ENCODE measurements at places on chromosomes 12 and 14.

DNA sequence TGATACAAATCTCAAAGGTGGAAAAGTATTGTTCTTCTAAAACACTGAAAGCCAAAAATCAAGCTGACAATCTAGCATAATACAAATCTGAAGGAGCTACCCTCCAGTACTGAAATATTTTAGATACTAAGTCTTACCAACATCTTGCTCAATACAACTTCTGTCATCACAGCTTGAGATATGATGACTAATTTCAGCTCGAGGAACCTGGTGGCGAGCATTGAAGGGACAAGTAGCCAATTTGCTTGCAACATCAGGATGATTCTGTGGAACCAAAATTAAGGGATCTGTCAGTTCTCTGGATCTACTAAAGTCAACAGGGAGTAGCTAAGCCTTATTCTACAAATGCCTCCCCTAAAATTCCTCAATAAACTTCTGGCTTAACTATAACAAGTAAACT lies 10.4 kb downstream of the GTSF1 start:
- DNase-seq = peak; percentile 72

DNA sequence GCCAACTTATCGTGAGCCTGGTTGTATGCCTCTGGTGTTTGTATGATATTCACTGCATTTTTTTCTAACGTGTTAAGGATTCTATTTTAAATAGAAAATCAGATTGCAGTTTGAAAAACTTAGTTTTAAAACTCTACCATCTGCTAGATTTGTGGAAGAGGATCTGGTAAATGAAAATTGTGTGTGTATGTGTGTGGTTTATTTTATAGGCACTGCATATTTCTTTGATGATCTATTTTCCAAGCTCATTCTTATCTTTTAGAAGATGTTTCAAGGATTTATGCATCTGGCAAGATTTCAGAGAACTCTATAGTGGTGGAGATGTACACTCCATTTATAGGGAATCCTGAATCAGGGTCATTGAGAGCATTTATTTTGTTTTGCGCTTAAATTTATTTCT lies 69.8 kb downstream of the HMGA2 start:
- DNase-seq = peak; percentile 74

DNA sequence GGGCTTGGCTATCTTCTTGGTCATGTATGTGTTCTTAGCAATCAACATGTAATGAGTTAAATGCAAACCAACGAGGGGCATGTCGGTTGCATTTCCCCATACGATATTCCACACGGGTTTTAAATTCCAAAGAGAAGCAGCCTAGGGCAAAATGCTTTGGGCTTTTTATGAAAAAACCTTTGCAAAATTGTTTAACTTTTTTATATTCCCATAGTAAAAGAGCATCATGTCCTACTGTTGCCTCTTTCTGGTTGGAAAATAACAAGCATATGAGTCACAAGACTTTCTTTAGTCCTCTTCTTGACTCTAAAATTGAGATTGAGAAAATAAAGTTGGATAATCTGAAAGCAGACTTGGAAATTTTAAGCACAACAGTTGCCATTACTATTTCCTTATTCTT lies 3.8 kb upstream of the DIO2 start:
- peak; percentile 18 for DNase-seq

- no peak for DNase-seq
Observed at GRCh38 chr12:41008472-41008871, 179.6 kb upstream of the PDZRN4 start.

GRCh38 chr12:109016978-109017377 lies 3.9 kb downstream of the SVOP start:
- DNase-seq = no peak

DNA sequence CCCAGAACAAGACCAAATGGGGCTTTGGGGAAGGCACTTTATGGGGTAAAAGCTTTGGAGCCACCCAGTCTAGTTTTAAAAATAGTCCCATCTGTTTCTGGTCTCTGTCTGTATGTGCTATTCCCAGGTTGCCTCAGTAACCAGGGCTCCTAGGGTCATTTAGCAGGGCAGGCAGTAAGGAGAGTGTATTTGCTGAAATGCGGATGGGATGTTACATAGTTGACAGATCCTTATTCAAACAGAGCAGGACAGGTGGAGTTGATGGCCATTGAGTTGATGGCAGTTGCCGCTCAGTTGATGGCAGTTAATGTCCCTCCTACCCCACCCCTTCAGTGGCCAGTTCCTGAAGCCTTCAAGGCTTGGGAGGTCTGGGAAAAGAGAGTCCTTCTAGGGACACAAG lies 4.6 kb downstream of the ZC3H10 start:
- no peak for DNase-seq
